ENCODE measurements at places on chromosomes 5 and 9.

- DNase-seq = no peak
These were observed 54.3 kb downstream of the NR3C1 start for GRCh38 chr5:143349177-143349576.

- DNase-seq = no peak
These were observed 388.5 kb upstream of the CTNND2 start for GRCh38 chr5:12292610-12293204.

- DNase-seq = no peak
These were observed 98.5 kb upstream of the RUFY1 start for GRCh38 chr5:179451828-179452196.

DNA sequence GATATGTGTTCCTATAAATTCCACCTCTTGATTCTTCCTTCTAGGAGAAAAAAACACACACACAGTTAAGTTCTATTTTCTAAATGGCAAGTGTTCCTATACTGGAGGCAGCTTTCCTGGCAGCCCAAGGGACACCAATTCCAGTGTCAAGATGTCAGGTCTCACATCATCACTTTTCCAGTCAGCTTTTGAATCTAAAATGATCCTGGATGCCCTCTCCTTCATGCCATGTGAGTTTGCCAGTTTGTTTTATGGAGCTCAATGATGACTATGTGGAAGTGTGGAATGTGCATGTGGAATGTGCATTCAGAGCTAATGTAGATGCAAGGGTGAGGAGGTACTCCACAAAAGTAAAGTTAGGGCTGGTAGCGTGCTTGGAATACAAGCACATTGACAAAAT is 269.3 kb upstream of the NMUR2 start:
- no peak for DNase-seq

- no peak for DNase-seq
These were observed 31.8 kb downstream of the SLC38A9 start for GRCh38 chr5:55680353-55680752.

- no peak for DNase-seq
These were observed 142.7 kb downstream of the ANXA1 start for GRCh38 chr9:73294336-73294735.

DNA sequence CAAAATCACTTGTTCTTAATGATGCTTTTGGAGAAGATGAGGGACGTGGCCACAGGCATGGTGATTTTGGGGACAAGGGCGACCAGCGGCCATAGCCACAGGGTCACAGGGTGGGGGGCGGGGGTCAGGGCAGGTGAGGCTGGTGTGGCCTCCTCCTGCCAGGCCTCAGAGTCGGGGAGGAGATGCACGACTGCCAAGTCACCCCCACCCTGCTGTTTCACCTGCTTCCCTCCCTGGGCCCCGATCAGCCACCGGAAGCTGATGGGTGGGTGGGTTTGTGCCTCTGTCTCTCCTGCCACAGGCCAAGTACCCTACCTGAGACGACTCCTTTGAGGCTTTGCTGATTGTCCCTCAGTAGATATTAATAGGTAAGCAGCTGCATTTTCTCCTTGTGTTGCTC is 199.3 kb downstream of the PAX5 start:
- DNase-seq = no peak
